ENCODE measurements at places on chromosomes 5 and 9. TPM values are rescaled to one million over a fixed set of nuclear protein-coding genes. Genes with fewer than 3 reads are reported as not detected.

GRCh38 chr5:61575103-61575502 is 243.0 kb downstream of the ZSWIM6 start:
- DNase-seq, result peak; percentile 77

DNA sequence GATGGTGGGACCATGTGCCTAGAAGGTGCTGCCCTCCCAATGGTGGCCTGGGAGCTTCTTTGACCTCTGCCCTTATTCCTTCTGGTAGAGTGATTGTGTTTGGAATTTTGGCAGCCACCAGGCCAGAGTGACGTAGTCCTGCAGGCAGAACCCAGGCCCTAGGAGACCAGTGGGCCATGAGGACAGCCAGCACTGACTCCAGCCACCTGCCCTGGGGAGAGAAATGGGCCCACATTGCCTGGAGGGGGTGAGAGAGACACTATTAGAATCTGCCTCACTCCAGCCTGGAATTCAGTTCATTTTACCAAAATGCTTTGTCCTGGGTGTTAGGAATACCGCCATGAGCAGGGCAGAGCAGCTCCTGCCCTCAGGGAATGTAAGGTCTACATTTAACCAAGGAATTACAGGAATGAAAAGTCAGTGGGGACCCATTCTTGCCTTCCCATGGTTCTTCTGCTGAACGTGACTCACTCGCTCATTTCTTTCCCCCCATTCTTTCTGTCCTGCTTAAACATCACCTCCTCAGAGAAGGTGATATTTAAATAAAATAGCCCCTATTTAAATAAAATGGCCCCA is 5.5 kb upstream of the COL27A1 start:
- no peak for DNase-seq

GRCh38 chr5:106862450-106863193 is 808.1 kb downstream of the EFNA5 start:
- DNase-seq, result peak; percentile 99

DNA sequence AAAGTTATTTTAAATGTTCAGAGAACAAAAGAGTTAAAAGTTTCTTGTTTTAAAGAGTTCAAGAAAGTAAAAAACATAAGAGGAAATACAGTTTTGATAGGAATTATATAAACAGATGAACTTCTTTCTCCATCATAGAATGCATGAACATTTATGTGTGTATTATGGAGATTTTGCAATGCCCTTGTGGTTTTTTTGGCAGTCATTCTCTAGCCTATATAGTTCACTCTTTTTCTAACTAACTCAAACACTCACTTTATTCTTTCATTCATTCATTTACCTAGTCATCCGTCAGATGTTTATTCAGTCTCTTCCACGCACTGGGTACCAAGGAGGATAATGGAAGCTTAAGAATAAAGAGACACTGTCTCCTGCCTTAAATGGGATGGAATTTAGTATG is 195.9 kb upstream of the VLDLR start:
- no peak for DNase-seq

GRCh38 chr5:132770476-132771159 is 6.4 kb downstream of the SEPTIN8 start:
- DNase-seq, result no peak

- DNase-seq, result no peak
These were observed 250.9 kb downstream of the TMEM232 start for GRCh38 chr5:110475529-110475928.

GRCh38 chr5:103217101-103217500 is 41.5 kb upstream of the MACIR start:
- DNase-seq, result no peak

Gene NFIL3
- 7.5 TPM for total RNA-seq

Gene OMD
- 0.21 TPM for total RNA-seq

Gene BAAT
- not detected for total RNA-seq
